Breast epithelium (tissue), 4 donors: ENCODE measurements at places on chromosomes 6 and 20.
A peak's percentile ranks its signal among the peaks of the same experiment; 100 is the strongest.

DNA sequence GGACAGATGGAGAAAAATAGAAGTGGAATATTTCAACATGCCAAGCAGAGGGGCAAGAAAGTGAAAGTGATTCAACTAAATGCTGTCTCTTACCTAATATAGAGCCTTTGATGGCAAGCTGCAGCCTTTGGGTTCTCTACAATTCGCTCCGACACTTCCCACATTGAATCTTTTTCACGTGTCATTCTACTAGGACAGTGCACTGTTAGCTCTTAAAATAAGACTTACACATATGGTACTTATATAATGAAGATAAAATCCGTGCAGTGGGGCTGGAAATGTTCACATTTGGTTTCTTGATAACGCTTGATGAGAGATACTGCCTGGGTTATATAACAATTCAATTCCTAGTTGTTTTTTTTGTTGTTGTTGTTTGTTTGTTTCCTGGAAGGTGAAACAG lies 502.4 kb downstream of the LMBRD1 start:
- H3K27me3 ChIP-seq, result no peaks in the 10 kb centered on the region
- H3K27ac ChIP-seq, result no peak overlapping the region
- no peak for DNase-seq

GRCh38 chr6:30491991-30492952 lies 3.0 kb downstream of the HLA-E start:
- H3K4me3 ChIP-seq, result peak overlapping the region; percentile 94
- peaks cover 11% of the 10 kb centered on the region for H3K4me1 ChIP-seq
- no peaks in the 10 kb centered on the region for H3K36me3 ChIP-seq
- no peak for DNase-seq
- H3K27me3 ChIP-seq, result no peaks in the 10 kb centered on the region

DNA sequence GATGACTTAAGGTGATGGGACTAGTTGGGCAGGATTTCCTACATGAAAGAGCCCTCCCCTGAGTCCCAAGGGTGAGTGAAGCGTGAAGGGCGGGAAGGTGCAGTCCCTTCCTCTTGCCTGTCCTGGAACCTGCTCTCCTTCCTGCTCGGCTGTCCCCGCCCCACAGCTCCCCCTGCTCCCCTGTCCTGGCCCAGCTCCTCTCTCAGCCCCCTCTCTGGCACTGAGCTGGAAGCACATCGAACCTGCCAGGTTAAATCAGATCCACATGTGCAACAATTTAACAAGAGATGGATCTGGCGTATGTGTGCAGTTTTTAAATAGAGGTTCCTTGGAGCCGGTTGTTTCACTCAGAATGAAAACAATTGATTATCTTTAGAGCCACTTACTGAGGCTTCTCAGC lies 95.0 kb downstream of the LRFN2 start:
- H3K27me3 ChIP-seq, result no peaks in the 10 kb centered on the region
- H3K27ac ChIP-seq, result no peak overlapping the region
- DNase-seq, result no peak
- no peaks in the 10 kb centered on the region for H3K4me1 ChIP-seq

- H3K36me3 ChIP-seq, result no peaks in the 10 kb centered on the region
- no peak for DNase-seq
- H3K27ac ChIP-seq, result no peak overlapping the region
- H3K27me3 ChIP-seq, result no peaks in the 10 kb centered on the region
- no peaks in the 10 kb centered on the region for H3K4me1 ChIP-seq
Observed at GRCh38 chr6:82878812-82879211, 186.8 kb downstream of the UBE3D start.
